ENCODE measurements at places on chromosomes 2 and 18. TPM values are rescaled to one million over a fixed set of nuclear protein-coding genes. Genes with fewer than 3 reads are reported as not detected.

Gene ACADL
- not detected for polyA plus RNA-seq

Gene CFAP65
- 0.22 TPM for polyA plus RNA-seq

Gene CHRNA1
- polyA plus RNA-seq, result not detected

Gene ZNF385B
- polyA plus RNA-seq, result not detected

Gene CAVIN2
- polyA plus RNA-seq, result 13.8 TPM

Gene PCARE
- polyA plus RNA-seq, result not detected

Gene TMX3
- polyA plus RNA-seq, result 27.8 TPM

Gene UBXN2A
- polyA plus RNA-seq, result 13.7 TPM

Gene TMEM247
- not detected for polyA plus RNA-seq

Gene DAW1
- polyA plus RNA-seq, result 2.0 TPM

Gene STK17B
- polyA plus RNA-seq, result 3.7 TPM

Gene MLPH
- 218 TPM for polyA plus RNA-seq

Gene TDRD15
- polyA plus RNA-seq, result not detected

Gene SKOR2
- not detected for polyA plus RNA-seq

Gene PSMA8
- not detected for polyA plus RNA-seq
